ENCODE measurements at places on chromosomes 12 and 14.
A peak's percentile ranks its signal among the peaks of the same experiment; 100 is the strongest.

DNA sequence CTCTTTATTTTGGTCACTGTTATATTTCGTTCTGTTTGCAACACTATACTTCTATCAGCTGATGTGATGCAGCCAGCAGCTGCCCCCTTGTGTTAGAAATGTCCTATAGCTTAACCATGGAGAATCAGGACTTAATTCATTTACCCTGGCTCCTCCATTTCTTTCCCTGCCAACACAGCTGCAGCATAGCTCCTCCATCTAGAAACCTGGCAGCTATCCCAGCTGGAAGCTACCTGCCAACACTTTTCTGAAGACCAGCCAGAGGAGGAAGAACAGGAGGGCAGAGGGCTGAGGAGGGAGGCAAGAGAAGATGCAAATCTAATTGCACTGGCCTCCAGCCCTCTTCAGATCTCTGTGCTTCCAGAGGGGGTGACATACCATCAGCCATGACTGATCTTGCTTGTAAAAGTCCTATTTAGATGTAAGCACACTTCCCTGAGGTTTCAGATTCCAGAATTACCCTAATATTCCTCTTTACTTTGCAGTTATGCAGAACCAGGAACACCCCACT, 156.8 kb upstream of the TMEM260 start:
- DNase-seq = no peak

GRCh38 chr14:42909659-42910058, 1303.0 kb downstream of the LRFN5 start:
- DNase-seq = no peak

DNA sequence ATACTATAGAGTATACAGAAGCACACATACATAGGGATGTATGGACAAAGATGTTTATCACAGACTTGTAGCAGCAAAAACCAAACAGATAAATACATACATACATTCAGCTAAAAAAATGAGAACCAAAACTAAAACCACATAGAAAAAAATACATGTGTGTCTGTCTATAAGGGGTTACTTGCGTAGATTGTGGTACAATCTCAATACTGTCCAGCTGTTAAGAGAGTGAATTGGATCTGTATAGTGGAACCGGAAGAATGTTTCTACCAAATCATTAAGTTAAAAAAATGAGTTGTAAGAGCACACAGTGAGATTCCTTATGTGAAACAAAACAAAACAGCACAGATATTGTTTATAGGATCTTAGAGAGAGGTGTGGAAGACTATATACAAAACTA, 44.2 kb upstream of the DCD start:
- no peak for DNase-seq

DNA sequence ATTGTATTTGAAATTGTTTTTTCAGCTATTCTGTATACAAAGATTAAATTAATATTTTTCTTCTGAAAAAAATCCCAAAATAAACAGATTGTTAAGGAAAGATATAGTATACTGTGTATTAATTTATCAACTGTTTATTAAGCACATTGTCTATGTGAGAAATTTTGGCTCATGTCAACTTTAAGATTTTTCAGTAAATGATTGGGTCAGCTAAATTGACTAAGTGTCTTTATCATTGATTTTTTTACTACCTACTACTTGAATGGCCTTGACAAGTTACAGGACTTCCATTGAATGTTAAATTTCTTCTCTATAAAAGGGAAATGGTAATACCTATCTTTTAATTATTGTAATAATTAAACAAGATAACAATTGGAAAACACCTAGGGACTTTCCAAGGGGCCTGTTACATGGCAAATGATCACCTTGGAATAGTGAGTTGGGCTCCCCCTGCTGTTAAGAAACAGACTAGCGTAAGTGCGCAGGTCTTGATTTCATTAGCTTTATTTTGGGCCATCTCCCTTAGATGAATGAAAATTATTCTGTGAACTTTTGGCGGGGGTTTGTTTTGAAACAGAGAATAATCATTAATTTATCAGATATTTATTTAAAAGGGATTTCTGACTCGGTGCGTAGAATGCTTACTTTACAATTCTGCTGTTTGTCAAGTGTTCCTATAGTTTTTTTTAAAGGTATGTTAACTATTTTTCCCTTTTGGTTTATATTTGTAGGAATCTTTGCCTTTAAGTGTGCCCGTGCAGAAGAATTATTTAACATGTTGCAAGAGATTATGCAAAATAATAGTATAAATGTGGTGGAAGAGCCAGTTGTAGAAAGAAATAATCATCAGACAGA, 14.5 kb upstream of the CCT2 start:
- peak; percentile 55 for DNase-seq

DNA sequence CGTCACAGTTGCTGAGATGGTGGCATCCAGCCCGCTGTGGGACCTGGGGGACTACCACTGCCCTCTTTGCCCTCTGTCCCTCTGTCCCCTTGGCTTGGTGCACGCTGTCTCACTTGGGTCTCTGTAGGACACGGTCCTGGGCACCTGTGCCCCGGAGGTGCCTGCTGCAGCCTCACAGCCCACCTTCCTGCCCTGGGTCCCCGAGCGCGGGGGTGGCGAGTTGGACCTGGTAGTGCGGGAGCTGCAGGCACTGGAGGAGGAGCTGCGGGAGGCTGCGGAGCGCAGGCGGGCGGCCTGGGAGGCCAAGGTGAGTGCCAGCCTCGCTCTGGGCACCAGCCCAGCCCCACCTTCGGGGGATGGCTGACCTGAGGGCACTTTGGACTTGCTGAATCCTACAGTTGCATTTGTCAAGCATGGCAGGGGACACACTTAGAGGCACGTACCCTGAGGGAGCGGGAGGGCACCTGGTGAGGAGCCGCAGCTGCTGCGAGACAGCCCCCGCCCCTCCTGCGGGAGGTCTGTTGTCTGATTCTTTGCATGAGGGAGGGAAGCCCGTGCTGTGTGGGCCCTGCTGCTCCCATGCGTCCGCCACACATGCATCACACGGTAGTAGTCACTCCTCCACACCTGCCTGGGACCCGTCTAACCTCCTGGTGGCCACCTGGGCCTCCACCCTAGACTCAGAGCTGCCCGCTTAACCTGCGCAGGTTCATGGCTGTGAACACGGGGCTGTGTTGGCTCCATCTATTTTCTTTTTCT, 6.8 kb downstream of the TEDC1 start:
- no peak for DNase-seq

DNA sequence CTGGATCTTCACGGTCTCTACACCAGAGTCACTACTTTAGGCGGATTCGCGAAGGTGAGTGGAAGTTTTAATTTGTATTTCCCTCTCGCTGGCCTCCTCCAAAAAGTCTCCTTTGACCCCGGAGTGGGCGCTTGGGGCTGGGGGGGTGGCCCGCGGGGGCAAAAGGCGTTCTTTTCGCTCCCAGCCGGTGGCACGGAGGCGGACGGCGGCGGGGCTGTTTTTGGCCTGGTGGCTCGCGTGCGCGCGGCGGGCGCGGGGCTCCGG, 510 bp downstream of the ARID2 start:
- DNase-seq = peak; percentile 66

- DNase-seq = peak; percentile 39
Measured at GRCh38 chr12:123085730-123086487, 65.0 kb downstream of the PITPNM2 start.

GRCh38 chr14:57085801-57086200, 182.9 kb downstream of the EXOC5 start:
- no peak for DNase-seq

Measured in stimulated activated CD8-positive, alpha-beta memory T cell treated with anti-CD3 and anti-CD28 coated beads, Interleukin-4, amount 100 ng/mL, for 48 hours (primary cell).